NCI-H1417 (cell line): ENCODE measurements at places on chromosomes 4 and X.

GRCh38 chrX:100449696-100450608, 39.9 kb upstream of the PCDH19 start:
- no peak for DNase-seq

- no peak for DNase-seq
Observed at GRCh38 chr4:15451866-15452765, 17.6 kb upstream of the CC2D2A start.

- peak; percentile 86 for DNase-seq
Observed at GRCh38 chr4:112516471-112517066, 589 bp upstream of the NEUROG2 start.

- DNase-seq, result no peak
Observed at GRCh38 chr4:123412700-123413512, 16.3 kb downstream of the SPRY1 start.

- DNase-seq, result no peak
Observed at GRCh38 chrX:121831601-121832000, 784.2 kb downstream of the GLUD2 start.

GRCh38 chrX:111850975-111851374, 25.0 kb upstream of the TRPC5OS start:
- DNase-seq, result no peak

- DNase-seq, result no peak
Observed at GRCh38 chr4:18022572-18023050, 1.1 kb upstream of the LCORL start.

- DNase-seq, result peak; percentile 43
Observed at GRCh38 chrX:24110069-24110468, 39.5 kb upstream of the ZFX start.

DNA sequence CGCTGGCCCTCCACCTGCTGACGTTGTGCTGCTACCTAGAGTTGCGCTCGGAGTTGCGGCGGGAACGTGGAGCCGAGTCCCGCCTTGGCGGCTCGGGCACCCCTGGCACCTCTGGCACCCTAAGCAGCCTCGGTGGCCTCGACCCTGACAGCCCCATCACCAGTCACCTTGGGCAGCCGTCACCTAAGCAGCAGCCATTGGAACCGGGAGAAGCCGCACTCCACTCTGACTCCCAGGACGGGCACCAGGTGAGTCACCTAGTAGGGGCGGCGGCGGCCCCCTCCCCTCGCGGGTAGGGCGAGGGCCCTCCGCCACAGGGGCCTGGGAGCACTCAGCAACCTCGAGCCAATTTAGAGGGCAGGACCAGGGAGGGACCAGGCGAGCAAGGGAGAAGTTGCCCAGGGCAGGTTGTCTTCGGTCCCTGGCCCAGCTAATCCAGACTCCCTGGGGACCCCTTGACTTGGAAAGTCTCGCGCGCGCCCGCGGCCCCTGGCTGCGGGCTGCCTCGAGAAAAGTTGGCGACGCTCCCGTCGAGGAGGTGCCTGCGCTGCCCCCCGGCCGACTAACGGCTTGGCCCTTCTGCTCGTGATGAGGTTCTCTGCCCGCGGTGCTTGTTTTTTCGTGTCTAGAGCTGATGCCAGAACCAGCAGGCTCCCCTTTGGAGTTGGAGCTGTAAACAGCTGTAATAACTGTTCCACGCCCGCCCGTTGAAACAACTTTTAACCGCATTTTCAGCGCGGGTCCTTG, 717 bp downstream of the EDA start:
- no peak for DNase-seq

DNA sequence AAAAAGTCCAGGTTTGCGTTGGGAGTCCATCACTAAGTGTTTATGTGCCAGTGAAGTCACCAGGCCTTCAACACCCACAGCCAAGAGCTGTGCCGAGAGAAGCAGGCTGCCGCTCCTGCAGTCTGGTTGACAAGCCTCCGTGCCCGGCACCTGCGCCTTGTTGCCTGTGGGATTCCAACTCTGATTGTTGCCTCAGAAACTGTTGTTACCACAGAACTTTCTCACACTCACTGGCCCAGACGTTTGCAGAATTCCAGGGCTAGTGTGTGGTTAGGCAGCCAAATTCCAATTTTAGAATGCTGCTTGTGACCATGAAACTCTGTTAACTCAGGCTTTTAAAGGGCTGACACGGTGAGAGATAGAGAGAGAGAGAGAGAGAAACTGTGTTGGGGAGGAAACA, 119.5 kb upstream of the LIMCH1 start:
- no peak for DNase-seq

- no peak for DNase-seq
Observed at GRCh38 chrX:118631586-118631985, 95.8 kb upstream of the IL13RA1 start.

- DNase-seq, result no peak
Observed at GRCh38 chr4:3527914-3528876, 4.0 kb downstream of the LRPAP1 start.

DNA sequence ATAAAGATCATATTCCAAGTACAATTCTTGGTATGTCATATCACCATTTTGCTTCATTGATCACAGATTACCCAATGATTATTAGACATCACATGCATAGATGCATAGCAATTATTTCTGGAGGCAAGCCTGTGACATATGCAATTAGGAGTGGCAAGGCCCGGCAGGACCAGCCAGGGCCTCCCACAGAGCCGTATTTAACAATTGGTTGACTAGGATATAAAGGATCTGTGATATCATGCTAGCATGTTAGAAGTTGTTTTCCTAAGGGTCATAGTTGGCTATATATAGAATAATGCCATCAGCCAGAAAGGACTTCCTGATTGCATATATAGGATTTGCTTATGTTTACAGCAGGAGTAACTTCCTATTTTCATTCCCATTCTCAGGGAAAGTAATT, 103.5 kb upstream of the OTUD4 start:
- no peak for DNase-seq

DNA sequence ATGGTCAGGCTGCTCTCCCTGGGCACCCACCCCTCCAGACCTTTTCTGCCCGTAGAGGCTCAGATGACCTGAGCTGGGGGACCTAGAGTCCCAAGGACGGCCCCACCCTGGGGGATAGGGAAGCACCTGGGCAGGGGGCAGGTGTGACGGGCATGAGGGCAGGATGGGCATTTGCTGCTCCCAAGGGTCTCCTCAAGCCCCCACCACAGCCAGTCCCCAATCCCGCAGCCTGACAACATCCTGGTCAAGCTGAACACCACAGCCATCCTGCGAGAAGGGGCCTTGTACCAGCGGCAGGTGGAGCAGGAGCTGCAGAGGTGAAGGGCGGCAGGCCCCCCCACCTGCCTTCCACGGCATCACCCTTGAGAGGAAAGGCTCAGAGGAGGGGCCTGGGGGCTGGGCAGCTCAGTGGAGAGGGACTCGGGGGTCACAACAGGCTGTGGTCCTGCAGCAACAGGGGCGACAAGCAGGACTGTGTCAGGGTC, 17.8 kb upstream of the RNF4 start:
- DNase-seq, result no peak

- DNase-seq, result no peak
Observed at GRCh38 chr4:31160146-31160545, 440.0 kb downstream of the PCDH7 start.

DNA sequence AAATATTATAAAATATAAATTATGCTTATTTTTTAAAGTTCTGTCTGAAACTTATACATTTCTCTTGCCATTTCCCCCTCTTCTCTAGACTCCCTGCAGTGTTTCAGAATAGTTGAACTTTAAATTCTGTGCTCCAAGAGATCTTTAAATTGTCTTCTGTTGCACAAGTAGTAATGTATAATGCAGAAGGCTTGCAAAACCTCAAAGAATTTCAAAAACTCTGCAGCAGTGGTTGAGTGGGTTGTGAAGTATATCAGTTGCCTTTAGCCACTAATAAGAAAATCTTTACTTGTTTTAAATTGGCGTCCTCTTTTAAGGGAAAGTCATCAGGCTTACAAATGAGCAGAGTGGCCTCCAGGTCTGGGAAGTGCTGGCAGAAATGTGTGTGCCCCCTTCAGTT, 1153.3 kb upstream of the PABPC4L start:
- no peak for DNase-seq

DNA sequence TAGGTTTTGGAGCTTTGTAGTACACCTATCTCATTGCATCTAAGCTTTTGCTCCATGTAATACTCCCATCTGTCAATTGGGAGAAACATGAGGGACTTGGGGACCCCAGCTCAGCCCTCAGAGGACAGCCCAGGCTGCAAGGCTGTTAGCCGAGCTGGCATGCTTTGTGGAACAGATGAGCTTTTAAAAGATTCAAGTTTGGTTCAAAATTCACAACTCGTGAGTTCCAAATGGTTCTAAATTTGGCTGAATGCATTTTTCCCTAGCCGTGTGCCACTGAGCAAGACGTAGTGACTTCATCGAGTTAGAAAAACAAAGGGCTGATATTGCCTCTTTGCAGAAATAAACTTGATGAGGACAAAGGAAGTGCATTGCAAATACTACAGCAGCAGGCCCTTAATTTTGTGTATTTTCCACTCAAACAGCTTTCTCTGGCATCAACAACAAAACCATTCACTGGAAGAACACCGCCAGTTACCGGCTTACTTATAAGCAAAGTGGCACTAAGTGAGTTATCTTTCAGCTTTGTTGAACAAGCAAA, 165.0 kb upstream of the HS3ST1 start:
- DNase-seq, result no peak

DNA sequence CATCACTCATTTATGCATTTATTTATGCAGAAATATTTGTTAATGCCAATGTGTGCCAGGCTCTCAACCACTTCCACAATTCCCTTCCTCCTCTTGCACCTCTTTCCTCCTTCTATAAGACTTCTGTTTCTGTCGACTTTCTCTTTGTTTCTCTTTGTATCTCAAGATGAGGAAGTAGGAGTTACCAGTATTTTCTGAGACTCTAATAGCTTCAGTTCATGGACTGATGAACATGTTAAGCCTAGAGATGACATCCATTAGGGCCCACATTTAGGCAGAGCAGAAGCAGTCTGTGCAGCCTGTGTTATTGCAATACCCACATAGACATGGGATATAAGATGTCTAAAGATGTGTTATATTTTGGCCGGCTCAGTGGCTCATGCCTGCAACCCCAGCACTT, 241.8 kb upstream of the SMIM31 start:
- DNase-seq, result no peak

GRCh38 chr4:151052785-151053184, 37.7 kb upstream of the LRBA start:
- no peak for DNase-seq

- DNase-seq, result no peak
Observed at GRCh38 chr4:10640561-10641201, 43.9 kb downstream of the CLNK start.

DNA sequence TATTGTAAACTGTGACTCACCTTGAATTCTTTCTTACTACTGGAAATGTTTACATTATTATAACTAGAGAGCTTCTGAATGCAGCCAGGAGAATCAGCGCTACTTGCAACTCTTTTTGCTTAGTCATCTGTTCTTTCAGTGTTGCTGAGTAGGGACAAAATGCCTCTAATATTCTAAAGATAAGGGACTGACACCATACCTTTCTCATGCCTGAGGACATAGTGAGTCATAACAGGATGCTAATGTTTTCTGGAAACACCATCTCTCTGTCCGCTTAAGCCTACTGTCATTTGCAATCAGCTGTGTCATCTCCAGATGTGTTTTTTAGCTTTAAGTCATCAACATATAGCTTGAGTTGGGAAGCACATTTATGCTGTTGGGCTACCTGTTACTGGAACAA, 108.3 kb downstream of the QRFPR start:
- no peak for DNase-seq

- DNase-seq, result no peak
Observed at GRCh38 chrX:13432414-13433297, 112.8 kb upstream of the ATXN3L start.

DNA sequence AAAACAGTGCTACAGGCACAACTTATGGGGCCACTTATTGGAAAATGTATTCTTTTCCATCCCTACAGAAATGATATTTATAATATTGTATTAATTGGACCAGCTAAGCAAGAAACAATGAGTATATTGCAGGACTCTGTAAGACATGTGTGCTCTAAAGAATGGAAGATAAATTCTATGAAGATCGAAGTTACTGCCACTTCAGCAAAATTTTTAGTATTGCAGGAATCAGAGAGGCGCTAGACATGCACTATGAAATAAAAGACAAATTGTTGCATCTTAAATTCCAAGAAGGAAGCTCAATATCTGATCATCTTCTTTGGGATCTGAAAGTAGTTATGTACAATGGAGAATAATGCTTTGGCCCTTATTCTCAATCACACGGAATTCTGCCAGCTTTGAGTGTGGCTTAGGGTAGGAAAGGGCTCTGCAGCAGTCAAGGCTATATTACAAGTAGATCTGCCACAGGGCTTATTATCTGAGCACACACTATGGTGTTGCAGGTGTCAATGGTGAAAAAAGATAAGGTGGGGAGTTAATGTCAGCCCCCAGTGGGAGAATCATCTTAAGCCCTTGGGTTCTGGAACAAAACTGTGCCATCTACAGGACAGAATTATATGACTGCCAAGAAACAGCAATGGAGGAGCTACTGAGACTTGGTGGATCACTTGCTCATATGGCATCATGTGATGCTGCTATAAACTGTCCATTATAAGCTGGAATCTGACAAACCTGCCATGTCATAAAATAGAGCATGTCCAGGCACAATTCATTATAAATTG, 334.0 kb upstream of the NDST3 start:
- DNase-seq, result no peak

DNA sequence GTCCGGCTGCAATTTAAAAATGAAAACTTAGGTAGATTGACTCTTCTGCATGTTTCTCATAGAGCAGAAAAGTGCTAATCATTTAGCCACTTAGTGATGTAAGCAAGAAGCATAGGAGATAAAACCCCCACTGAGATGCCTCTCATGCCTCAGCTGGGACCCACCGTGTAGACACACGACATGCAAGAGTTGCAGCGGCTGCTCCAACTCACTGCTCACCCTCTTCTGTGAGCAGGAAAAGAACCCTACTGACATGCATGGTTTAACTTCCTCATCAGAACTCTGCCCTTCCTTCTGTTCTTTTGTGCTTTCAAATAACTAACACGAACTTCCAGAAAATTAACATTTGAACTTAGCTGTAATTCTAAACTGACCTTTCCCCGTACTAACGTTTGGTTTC, 41.0 kb downstream of the MAP7D3 start:
- no peak for DNase-seq

DNA sequence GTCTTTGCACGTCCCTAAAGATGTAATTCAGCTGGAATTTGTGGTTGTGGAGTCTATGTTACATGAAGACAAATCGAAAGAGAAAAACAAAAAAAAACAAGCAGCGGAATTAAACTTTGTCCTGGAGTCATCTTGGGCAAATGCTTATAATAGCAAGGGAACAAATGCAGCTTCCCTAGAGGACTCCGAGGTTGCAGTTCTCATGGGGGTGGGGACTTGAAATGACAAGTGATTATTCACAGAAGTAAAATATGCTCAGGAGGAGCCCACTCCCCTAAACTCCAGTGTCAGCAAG, 362.4 kb downstream of the ARHGAP24 start:
- DNase-seq, result no peak

DNA sequence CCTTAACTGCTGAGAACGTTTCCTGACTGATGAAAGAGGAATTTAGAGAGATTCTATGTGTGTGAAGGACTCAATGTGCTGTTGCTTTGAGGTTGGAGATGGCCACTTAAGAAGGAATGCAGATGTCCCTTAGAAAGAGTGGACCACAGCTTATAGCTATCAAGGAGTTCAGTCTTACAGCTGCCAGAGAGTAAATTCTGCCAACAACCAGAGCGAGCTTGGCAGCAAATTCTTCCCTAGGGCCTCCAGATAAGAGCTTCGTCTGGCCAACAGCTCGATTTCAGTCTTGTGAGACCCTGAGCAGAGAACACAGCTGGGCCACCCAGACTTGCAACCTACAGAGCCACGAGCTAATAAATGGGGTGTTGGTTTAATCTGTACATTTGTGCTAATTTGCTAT, 21.8 kb downstream of the MID1 start:
- no peak for DNase-seq
